ENCODE measurements at places on chromosomes 7 and 10. TPM values are rescaled to one million over a fixed set of nuclear protein-coding genes. Genes with fewer than 3 reads are reported as not detected.

DNA sequence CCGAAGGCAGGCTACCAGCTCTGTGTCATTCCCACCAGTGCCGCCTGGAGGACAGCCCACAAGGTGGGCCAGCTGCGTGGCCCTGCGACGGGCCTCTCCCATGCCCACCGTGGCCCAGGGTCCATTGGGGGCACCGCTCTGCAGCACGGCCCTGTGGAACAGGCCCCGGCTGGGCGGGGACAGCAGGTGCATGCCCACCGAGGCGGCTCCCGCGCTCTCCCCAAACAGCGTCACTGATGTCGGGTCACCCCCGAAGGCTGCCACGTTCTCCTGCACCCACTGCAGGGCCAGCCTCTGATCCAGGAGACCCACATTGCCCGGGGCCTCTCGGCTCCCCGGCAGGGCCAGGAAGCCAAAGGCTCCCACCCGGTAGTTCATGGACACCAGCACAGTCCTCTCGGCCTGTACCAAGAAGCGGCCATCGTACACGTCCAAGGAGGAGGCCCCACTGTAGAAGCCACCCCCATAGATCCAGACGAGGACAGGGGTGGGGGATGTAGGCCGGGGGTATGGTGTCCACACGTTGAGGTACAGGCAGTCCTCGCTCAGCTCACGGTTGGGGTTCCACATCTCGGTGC is 2.3 kb downstream of the ACHE start:
- DNase-seq = no peak

GRCh38 chr10:113572520-113573290 is 19.9 kb downstream of the HABP2 start:
- DNase-seq = no peak

DNA sequence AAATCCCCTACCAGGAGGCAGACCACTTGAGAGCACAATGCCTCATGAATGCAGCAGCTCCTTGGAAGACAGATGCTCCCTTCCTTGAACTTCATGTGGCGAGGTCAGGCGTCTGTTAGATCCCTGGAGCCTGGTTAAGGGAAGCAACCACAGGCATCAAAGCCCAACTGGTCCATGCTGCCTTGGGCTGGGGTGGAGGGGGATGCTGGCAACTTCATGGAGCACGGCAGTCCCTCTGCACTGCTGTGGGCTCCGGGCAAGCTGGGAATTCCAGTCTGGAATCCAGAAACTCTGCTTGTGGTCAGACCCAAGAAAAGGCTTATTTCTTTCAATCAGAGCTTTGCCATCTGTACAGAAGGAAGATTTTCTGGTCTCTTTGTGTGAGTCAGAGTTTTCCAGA is 130.4 kb downstream of the PFKFB3 start:
- no peak for DNase-seq

DNA sequence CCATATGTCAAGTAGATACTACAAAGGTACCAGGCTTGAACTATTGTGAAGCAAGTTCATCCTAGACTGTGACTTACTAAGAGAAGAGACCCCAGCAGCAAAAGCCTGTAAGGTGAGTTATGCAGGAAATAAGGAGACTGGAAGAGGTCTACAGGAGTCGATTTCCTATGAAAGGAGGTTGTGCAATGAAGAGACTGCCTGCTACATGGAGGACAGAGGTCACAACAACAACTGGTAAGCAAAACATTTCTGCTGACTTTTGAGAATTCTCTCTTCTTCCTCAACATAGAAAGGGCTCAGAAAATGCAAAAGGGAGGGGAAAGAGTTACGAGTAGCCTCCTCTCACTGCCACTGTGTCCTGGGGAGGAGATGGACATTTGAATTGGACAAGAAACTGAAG is 42.4 kb downstream of the PDK4 start:
- DNase-seq = no peak

- DNase-seq = no peak
Measured at GRCh38 chr10:31731711-31732110, 196.9 kb downstream of the ARHGAP12 start.

GRCh38 chr7:29140873-29141468 is 5.4 kb downstream of the CPVL start:
- DNase-seq = no peak

Gene TFPI2
- polyA plus RNA-seq = not detected

Data from CD4-positive, alpha-beta memory T cell (primary cell).